Daoy (cell line): ENCODE measurements at places on chromosomes 12 and 14. TPM values are rescaled to one million over a fixed set of nuclear protein-coding genes. Genes with fewer than 3 reads are reported as not detected.

VTI1B gene
- 52.6 and 55.9 TPM in 2 replicates for total RNA-seq

SLCO1A2 gene
- total RNA-seq = not detected in 2 replicates

DNA sequence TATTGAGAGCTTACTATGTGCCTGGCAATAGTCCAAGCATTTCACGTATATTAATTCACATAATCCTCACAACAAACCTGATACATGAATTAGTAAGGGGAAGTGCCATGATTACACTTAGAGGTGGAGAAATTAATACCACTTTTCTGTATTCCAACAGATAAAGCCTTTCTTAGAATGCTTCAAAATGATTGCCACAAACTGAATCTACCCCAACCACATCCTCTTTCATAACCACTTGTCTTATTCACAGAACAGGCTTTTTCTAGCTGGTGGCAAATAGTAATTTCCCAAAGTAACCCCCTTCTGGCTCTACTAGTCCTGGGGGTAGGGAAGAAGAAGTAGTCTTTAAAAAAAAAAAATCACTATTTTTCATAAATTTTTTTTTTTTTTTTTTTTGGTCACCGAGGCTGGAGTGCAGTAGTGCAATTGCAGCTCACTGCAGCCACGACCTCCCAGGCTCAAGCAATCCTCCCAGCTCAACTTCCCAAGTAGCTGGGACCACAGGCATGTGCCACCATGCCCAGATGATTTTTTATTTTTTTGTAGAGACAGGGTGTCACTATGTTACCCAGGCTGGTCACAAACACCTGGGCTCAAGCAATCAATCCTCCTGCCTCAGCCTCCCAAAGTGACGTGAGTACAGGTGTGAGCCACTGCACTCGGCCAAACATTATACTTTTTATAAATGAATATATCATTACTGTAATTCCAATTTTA is 59.0 kb upstream of the ARID2 start:
- DNase-seq = peak; percentile 29

DNA sequence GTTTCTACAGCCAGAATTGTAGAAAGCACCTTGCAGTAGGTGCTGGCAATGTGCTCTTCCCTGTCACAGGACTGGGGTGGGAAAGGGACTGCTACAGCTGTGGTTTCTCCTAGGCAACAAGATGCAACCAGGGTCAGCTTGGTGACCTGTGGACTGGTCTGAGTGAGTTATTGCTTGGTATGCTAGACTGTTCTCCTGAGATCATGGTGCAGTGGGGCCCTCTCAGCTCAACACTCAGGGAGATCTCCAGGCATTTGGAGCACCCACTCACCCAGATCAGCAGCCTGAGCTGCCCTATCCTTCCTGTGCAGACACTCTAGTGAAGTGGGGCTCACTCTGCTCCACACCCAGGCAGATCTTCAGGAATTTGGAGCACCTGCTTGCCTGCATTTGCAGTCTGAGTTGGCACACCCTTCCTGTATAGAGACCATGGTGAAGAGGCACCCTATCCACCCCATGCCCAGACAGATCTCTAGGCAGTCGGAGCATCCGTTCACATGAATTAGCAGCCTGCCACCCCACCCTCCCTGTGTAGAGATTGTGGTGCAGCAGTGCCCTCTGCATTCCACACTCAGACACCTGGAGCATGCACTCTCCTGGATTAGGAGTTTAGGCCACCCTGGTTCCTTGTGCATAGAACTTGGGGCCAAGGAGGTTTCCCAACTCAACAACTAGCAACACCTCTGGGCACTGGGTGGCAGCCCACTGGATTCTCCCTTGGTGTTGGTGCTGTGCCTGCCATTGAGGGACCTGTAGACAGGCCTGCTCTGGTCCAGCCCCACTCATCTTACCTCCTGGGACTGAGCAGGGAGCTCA is 3.8 kb upstream of the FAM186B start:
- no peak for DNase-seq

DNA sequence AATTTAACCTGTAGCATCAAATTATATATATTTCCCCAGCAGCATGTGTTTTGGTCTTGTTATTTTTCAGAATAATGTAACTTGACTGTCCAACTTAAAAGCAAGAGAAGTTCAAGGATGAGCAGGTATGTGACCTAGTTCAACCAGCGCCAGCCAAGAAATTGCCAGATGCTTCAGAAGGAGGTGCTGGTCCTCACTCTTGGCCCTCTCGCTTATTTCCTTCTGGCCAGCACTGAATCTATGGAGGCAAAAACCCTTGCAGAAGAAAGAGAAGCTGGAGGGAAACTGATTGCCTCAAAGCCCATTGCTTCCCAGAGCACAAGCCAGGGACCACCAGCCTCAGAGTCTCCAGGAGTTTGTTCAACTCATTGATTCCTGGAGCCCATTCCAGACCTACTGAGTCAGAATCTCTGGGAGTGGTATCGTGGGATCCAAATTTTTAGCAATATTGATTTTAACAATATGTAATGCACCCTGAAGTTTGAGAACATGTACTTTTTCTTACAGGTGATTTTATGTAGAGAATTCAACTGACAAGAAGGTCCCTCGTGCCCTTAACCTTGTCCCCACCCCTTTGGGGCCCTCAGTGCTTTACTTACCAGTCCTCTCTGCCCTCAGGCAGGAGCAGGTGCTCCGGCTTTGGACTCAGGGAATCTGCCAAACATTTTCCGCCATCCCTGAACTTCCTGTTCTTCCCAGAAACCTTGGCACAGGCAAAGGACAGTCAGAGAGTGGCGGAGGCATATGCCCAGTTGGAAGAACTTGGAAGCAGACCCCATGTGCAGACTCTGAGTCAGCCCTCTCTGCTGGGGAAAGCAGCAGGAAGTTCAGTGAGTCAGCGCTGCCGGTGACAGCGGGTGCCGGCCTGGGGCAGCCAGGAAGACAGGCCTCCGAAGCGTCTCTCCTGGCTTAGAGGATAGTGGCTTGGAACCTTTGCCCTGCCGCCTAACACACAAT is 10.4 kb downstream of the BEST3 start:
- peak; percentile 98 for DNase-seq

GRCh38 chr14:49218436-49219092 is 367.6 kb downstream of the RPS29 start:
- no peak for DNase-seq

GRCh38 chr14:95815226-95815690 is 61.4 kb upstream of the TUNAR start:
- DNase-seq = no peak

GRCh38 chr14:44971459-44971858 is 9.5 kb downstream of the TOGARAM1 start:
- DNase-seq = no peak

- no peak for DNase-seq
Measured at GRCh38 chr12:6234214-6234613, 34.0 kb downstream of the CD9 start.
